ENCODE measurements at places on chromosomes 2 and 18.

- peak; percentile 1 for DNase-seq
These were observed 937.1 kb downstream of the TSN start for GRCh38 chr2:122692400-122693083.

DNA sequence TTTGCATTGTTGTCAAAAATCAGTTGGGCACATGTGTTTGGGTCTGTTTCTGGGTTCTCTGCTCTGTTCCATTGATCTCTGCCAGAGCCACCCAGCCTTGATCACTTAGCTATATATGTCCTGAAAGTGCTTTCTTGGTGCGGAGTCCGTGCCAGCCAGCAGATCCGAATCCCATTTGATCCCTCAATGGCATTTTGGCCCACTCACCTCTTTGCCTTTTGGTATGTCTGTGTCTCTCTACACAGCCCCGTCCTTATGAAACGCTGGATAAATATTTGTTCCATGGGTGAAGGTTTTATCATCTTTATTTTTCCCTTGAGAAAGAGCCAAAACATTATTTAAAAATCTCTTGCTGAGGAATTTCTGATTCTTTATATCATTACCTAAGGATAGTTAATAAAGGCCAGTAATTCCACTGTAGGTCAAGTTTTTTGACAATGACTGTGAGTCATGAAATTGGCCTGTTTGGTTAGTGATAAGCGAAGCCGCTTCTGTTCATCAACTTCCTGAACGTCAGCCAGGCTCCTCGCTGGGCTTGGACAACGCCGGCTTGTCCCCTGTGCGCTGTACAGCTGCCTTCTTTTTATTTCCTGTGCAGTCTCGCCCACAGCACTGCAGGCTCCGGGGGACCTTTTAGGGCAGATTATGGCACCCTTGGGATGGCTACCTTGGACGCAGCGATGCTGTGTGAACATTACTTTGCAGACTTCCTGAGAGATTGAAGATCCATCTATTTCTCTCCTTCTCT lies 24.9 kb downstream of the MTCL1 start:
- DNase-seq = peak; percentile 52

DNA sequence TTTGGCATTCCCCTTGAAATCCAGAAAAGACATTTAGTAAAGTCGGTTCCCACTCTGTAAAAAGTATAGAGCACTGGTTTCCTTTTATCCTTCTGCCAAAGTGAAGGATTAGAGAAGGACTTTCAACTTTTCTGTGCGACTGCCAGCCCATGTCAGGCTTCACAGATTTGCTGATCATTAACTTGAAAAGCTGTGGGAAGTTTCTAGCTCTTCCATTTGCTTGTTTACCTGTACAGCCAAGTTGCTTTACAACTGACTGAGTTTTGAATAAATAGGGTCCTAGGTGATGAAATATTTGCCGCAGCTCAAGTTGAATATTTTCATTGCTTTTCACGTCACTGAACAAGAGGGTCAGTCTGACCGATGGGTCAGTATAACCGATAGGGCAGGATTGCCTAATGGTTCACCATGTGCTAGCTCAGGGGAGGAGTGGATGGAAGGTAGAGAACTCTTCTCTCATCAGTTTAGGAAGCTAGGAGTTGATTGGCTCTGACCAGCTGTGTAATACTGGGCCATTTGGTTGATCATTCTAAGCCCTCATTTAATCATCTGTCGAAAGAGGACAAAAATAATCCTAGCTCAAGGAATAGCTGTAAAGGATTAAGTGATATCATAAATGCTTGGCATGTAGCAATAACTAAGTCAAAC lies 30.4 kb downstream of the UPP2 start:
- DNase-seq = no peak

DNA sequence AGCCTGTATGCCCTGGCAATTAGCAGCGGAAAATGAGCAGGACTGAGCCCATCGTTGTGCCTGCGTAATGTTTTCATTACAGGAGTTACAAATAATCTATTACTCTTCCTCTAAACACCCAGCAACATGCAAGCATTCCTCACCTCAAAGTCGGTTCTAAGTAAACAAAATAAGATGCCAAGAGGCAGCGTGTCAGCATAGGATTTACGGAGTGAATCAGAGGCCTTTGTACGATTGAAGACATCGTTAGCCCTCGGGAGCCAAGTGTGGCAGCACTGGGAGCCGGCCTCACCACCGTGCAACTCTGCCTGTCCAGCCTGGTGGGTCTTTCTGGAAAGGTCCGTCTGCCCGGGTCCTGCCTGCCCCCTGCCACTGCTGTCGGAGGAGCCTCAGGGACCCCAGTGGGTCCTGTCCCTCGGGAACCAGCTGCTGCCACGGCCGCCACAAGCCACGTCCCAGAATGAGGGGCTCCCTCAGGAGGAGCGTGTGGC lies 80.1 kb upstream of the CTDP1 start:
- no peak for DNase-seq

GRCh38 chr2:98935111-98935770 lies 784 bp downstream of the CRACDL start:
- peak; percentile 19 for DNase-seq

- DNase-seq = no peak
These were observed 82.3 kb upstream of the SPRED2 start for GRCh38 chr2:65514555-65515195.

- DNase-seq = no peak
These were observed 50.4 kb downstream of the EML6 start for GRCh38 chr2:54773838-54774237.

Data from COR-L47 (cell line).